ENCODE measurements at places on chromosomes 16 and 17.

DNA sequence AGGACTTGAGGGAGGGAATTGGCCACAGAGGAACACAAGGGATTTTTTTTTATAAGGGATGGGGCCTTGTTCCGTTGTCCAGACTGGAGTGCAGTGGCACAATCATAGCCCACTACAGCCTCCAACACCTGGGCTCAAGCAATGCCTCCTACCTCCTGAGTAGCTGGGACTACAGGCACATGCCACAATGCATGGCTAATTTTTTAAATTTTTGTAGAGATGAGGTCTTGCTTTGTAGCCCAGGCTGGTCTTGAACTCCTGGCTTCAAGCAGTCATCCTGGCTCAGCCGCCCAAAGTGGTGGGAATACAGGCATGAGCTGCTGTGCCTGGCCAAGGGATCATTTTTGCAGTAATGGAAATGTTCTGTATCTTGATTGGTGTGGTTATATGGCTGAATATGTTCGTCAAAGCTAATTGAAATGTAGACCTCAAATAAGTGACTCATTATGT is 56.9 kb downstream of the VMP1 start:
- no peak for DNase-seq

- no peak for DNase-seq
These were observed 30.5 kb downstream of the SNTB2 start for GRCh38 chr16:69217433-69217832.

- DNase-seq, result no peak
These were observed 15.3 kb upstream of the CNOT1 start for GRCh38 chr16:58644765-58645487.

DNA sequence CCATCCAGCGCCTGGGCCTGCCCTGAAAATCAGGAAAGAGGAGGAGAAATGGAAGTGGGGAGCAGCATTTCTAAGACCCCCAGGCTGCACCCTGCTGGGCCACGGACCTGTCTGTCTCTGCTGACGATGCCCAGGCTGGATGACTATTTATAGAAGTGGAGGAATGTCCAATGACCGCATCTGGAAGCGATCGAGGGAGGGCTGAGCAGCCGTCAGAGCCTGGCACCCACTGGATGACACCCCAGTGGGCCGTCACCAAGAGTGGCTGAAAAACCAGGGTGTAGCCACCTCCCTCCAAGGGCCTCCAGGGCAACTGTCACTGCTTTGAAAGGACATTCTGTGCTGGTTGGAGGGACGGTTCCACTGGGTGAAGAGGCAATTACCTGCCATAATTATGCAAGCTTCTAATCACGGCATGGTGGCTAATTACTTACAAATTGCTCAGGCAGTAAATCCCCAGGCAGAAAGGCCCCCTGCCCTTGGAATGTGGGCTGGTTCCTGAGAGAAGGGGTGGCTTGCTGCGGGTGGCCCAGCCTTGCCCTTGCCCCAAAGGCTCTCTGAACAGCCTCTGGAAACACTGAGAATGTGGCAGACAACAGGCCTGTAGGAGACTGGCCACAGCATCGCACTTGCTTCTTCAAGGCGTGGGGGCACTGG is 332.1 kb downstream of the C16orf95 start:
- DNase-seq, result no peak

DNA sequence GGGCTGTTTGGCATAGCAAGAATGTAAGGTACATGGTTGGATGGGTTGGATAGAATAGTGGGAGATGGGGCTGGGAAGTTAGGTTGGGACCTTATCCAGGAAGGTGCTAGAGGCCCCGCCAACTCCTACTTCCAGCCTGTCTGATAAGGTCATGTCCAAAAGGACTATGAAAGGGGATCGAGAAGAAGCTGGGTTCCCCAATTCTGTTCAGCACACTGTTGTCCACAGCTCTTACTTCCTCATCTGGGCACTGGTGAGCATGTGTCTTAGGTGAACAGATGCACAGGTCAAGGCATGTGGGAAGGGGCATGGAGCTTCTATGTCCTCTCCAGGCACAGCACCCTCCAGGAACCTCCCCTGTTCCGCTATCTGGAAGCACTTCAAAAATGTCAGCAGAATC is 5.6 kb upstream of the ULK2 start:
- DNase-seq, result no peak

GRCh38 chr17:19306160-19307111 is 56.1 kb downstream of the B9D1 start:
- no peak for DNase-seq

DNA sequence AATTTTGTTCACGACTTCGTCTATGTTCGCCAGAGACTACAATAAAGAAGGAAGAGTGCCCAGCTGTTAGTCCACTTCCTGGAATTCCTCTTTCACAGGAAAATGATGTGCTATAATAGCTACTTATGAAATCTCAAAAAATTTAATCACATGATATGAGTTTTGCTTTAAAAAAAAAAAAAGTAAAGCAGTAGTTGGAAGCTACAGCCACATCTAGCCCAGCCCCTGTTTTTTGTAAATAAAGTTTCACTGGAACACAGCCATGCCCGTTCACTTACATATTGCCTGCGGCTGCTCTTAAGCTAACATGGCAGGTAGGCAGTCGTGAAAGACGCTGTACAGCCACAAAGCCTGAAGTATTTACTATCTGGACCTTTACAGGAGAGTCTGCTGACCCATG is 15.3 kb downstream of the VPS53 start:
- DNase-seq, result no peak

GRCh38 chr17:75820094-75821080 is 23.8 kb downstream of the UNC13D start:
- DNase-seq, result no peak

DNA sequence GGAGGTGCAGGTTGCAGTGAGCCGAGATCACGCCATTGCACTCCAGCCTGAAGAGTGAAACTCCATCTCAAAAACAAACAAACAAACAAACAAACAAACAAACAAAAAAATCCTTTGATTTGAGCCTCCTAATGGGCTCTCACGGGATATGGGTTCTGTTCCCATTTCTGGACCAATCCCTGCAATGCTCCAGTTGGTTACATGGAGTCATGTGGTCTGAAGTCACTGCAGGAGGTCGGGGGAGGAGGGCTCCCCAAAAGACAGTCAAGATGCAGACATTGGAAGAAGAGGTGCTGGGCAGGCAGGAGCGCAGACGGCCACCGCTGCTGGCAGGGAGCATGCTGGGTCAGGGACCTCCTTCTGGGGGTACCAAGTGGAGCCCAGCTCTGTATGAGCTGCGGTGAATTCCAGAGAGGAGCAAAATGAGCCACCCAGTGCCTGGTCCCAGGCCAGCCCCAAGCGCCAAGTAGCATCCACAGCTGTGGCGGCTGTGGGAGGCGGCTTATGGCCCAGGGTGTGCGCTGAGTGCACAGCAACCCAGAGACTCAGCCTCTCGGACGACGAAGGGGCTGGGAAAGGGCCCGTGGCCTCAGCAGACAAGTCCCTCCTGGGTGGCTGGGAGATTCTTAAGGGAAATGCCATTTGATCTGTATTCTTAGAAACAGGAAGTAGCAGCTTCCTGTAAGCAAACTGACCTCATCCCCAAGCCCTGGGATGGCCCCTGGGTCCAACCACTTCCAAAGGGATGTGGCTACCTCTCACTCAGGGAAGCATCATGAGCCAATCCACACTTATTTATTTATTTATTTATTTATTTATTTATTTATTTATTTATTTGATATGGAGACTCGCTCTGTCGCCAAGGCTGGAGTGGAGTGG is 19.6 kb upstream of the ATP2A3 start:
- no peak for DNase-seq

All from HFF-Myc (cell line).